Aorta (tissue), 5 donors: ENCODE measurements at places on chromosomes 16 and 17. TPM values are rescaled to one million over a fixed set of nuclear protein-coding genes. Genes with fewer than 3 reads are reported as not detected.

Gene MATCAP1
- 18.1 TPM for total RNA-seq

DNA sequence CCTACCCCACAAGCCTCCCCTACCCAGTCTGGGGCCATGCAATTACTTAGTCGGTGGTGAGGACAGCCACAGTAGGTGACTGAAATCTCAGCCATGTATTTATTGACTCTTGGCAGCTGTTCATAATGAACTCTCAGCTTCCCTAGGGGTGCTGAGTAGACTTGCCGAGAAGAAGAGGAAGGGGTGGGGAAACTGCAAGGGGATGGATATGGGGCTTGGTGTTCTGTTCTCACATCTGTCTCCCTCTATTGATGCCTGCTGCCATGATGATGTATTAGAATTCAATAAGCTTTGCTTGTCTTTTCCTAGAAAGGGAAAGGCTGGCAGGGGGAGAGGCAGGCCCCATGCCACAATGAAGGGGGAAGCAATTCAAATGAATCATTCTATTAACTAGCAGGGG, 112.9 kb downstream of the GP2 start:
- DNase-seq, result no peak

- no peak for DNase-seq
Measured at GRCh38 chr17:19590451-19590850, 56.8 kb downstream of the SLC47A1 start.

DNA sequence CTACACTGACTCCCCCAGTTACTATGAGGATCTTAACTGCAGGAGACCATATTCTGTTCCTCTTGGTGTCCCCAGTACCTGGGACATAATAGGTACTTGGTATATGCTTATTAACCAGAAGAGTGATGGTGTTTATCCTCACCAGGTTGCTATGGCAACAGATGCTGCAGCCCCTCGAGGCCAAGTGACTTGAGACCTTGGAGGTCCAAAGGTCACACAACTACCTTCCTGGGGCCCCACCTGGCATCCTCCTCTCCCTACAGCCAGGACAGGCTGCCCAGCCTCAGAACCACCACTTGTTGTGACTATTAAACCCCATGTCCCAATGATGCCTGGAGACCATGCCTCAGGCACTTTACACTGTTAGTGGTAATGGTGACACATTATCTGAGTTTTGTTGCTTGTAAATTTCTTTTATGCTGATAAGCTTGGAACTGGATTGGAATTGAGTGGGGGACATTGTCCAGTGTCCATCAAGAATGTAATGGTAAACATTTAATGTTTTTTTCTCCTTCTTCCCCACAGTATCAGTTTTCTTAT, 189.4 kb downstream of the CCDC182 start:
- DNase-seq, result no peak
